ENCODE measurements at places on chromosomes 11 and 22. TPM values are rescaled to one million over a fixed set of nuclear protein-coding genes. Genes with fewer than 3 reads are reported as not detected.

DNA sequence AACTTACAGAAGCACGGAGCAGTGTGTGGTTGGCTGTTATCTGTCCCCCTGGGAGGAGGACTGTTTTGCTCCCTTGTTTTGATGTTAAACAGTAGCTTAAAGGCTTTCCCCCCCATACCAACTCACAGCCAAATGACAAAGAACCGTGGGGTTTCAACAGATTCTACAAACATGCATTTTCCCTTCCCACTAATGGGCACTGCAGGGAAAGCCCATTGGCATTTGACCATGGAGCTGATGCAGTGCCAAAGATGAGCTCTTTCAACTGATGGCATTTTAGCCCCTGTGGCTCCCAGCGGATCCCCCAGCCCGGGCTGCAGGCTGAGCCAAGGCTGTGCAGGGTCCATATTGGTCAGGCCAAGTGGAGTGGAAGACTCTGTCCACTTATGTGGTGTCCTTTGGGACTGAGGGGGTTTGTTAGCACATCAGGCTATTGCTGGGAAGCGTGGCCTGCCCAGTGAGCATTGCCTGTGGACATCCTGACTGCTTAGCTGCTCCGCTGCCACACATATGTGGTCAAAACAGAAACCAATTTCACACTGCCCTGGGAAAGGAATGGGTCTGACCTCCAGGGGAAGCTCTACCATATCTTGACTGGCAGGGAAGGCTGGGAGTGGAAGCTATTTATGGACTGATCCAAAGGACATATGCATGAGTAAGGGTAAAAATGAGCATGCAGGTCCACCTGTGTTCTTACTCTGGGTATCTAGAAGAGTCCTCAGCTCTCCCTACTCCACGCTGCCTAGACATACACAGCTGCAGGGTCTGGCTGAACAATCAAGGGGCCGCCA, 116.4 kb upstream of the PARVA start:
- no peak for DNase-seq

DNA sequence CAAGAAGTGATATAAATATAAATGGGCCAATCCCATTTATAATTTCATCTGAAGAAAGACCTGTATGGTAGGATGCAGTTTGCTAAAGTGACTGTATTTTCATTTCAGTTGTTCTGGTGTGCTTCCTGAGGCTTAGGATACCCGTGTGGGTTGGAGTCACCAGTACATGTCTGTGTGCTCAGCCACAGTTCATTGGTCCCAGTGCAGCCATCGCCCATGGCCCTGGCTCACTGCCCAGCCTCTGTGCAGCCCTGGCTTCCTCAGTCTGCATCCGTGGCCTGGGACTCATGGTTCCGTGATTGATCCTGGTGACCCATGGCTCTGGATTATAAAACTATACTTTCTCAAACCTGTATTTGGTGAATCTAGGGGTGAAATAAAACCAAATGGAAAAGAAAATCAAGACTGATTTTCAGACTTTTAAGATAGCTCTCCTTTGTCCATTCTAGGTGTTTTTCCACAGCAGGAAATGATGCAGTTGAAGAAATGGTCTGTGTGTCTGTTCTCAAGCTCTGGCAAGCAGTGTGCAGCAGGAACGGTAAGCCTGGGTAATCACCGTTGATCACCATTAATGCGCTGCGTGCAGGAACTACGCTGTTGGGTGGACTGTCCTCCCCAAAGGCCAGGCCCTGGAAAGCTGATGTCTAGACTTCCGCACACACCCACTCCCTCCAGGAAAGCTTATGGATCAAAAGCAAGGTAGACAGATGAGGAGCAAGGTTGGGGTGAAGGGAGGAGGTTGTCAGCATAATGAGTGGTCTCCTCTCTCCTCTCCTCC, 27.2 kb downstream of the TTC12 start:
- DNase-seq = no peak

DNA sequence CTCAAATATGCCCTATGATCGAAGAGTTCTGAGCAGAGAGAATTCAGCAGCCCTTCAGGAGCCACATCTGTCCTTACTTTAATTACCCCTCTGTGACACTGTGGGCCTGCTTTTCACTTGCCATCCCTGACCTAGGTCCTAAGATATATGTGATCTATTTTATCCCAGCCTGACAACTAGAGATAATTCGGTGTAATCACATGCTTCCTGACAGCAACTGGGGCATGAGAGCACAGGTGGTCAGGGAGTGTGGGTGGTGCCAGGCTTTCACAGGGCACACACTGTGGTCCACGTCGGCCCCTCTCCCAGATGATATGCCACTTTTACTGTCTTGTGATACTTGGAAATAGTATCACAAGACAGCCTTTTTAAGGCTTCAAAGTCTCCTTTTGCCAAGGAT, 3.9 kb downstream of the TUBA8 start:
- no peak for DNase-seq

- no peak for DNase-seq
These were observed 65.4 kb upstream of the TSPAN18 start for GRCh38 chr11:44661311-44661717.

ACP2 gene
- total RNA-seq = 8.0 TPM

- DNase-seq = no peak
These were observed 15.5 kb downstream of the CSF2RB start for GRCh38 chr22:36928786-36929535.

PLEKHB1 gene
- 11.4 TPM for total RNA-seq

DNA sequence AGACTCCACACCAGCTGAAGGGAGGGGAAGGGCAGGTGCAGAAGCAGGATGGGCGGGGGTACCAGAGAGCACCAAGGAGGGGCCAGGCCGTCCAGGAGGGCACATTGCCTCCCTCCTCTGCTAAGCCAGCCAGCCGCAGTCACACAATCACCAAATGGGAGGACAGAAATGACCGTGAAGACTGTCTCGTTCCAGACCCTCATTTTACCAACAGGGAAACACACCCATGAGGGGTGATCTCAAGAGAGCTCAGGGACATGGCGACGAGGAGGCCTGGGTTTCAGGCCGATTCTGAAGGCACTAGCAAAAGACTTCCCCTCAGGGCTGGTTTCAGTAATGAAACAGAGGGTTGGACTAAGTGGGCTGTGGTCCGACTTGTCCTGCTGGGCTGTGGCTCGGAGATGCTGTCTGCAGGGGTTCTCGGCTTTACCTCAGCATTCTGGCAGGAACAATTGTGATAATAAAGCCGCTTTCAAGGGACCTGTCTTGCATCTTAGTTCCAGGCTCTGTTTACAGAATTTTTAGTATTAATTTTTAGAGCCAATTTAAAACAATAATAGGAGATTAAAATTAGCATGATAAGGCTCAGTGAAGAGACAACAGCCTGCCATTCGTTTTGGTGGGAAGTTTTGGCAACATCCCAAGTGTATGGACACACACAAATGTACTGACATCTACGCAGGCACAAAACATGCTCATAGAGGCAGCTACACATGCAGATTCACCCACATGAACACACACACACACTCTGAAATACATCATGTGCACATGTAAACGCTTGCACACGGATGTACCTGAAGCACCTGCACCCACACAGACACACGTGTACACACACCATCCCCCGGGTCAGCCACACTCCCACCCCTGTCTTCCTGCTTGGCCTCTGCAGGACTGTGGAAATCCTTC, 2.0 kb upstream of the B3GAT1 start:
- no peak for DNase-seq

GRCh38 chr11:64323373-64323772, 5.5 kb downstream of the PRDX5 start:
- no peak for DNase-seq

DNA sequence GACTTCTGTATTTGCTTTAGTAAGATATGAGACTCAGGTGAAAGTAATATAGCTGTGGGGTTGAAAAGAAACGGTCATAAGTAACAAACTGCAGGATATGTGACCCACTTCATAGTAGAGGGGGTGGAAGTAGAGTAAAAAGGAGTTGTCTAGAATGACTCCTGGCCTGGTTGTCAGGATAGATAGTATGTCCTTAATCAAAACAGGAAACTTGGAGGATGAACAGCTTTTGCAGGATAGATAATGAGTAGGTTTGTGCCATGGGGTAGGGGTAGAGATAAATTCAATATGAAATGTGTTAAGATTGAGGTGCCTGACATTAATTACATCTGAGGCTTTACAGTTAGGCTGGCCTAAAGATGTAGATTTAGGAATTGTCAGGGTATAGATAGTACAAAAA, 47.0 kb upstream of the B3GNT6 start:
- DNase-seq = no peak

DNA sequence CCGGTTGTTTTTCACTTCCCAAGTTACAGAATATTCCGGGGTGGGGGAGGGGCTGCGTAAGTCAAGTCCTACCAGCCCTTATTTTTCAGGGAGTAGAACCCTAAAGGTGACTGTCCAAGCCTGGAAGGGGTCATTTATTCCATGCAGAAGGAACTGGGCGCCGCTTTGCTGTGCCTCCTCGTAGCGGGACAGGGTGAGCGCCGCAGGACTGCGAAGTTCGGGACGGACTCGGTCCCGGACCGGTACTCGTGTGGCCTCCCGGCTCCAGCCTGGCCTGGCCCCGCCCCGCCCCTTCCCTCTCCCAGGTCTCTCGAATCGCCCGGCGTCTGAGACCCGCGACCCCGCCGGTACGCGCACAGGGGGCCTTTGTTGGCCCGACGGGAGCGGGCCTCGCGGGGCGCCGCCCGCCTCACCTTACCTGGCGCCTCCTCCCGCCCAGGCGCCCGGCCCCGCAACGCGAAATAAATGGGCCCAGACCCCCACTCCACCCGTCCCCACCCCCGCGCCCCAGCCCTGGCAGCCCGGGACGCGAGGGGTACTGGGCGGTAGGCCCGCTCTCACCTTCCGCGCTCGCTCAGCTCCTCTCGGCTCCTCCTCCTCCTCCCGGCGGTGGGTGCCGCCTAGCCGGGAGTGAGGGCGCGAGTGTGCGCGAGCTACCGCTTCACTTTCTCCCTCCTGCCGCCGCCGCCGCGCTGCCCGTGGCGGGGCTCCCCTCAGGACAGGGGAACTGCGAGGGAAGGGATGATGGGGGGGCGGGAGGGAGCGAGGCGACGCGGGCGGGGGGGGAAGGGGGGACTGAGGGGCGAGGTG, 698 bp downstream of the PAK1 start:
- peak; percentile 61 for DNase-seq

- no peak for DNase-seq
These were observed 93.5 kb downstream of the ME3 start for GRCh38 chr11:86578727-86579405.

NPTXR gene
- total RNA-seq = 1.4 TPM

DNA sequence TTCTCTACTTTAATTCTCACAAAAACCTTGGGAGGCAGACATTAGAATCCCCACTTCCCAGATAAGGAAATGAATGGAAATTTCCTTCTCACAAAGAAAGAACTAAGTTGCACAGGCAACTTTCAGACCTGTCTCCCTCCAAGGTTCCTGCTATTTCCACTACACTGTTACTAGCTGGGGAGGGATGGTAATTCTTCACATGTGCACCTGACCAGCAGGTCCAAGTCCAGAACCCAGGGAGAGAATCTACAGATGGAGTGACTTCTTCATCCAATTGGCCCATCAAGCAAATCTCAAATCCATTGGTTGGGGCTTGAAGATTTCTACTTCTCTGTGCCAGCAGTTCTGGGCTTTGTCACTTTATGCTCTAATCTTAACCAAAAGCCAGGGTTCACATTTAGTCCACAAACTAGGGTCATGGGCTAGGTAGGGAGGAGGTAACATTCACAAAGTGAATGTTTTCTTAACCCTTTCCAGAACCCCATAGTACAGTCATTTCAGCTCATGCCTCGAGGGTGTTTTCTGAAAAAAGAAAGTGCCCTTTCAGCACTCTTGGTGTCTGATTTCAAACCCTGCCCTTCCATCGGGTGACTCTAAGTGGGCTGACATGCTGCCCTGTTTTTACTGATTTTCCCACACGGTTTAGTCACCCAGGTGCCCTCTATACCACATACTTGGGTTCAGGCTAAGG, 2.7 kb downstream of the POU2AF1 start:
- peak; percentile 30 for DNase-seq

GRCh38 chr11:128764424-128765095, 70.7 kb downstream of the FLI1 start:
- DNase-seq = no peak

GRCh38 chr11:73236854-73237253, 18.8 kb downstream of the P2RY2 start:
- peak; percentile 70 for DNase-seq

- DNase-seq = no peak
These were observed 66.4 kb downstream of the CTTN start for GRCh38 chr11:70464509-70465361.

KRTAP5-1 gene
- not detected for total RNA-seq

- DNase-seq = peak; percentile 44
These were observed 495 bp downstream of the GPR137 start for GRCh38 chr11:64285885-64286800.

MUC6 gene
- total RNA-seq = not detected

MIOX gene
- total RNA-seq = not detected

DNA sequence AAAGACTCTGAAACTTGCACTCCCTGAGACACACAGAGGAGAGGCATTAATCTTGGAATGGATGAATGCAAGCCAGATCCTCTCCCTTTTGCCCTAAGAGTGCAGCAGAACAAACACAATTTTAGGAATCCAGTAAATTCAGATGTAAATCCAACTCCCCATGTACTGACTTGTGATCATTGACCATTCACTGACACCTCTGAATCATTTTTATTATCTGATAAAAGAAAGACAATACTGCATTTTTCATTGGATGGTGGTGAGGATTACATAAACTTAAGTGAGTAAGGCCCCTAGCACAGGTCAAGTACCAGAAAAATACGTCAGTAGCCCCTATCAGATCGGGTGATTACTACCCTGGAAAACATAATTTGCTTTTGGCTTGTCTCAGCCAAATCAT, 782.9 kb upstream of the API5 start:
- no peak for DNase-seq

- DNase-seq = no peak
These were observed 32.2 kb downstream of the C11orf91 start for GRCh38 chr11:33668468-33668825.

GRCh38 chr11:133800666-133801065, 44.6 kb downstream of the SPATA19 start:
- no peak for DNase-seq

GRCh38 chr11:92211576-92212167, 12.9 kb upstream of the FAT3 start:
- no peak for DNase-seq

DNA sequence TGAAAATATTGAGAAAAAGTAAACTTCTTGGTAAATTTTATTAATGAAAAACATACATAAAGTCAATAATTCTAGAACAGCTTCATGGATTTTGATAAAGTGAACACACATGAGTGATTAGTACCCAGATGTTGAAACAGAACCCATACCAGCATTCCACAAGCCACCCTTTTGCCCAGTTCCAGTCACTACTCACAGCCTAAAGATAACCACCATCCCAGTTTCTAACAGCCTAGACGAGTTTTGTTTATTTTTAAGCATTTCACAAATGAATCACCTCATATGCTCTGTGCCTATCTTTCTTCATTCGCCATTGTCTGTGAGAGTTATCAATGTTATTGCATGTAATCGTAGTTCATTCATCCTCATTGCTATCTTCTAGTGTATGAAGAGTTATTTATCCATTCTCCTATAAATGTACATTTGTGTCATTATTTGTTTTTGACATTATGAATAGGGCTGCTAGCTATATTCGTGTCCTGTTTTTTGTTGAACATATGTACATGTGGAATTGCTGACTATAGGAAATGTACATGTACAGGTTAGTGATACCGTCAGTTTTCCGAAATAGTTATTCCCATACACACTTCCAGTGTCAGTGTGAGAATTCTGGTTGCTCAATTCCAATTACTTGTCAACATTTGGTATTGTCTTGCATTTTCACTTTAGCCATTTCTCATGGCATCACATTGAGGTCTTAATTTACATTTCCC, 44.5 kb upstream of the TEAD1 start:
- no peak for DNase-seq
